Right atrium auricular region (tissue), 2 donors: ENCODE measurements at places on chromosomes 7 and 10.

GRCh38 chr7:33705333-33705833, 200.0 kb upstream of the BMPER start:
- no peak for DNase-seq

GRCh38 chr10:6499974-6500373, 80.1 kb downstream of the PRKCQ start:
- DNase-seq, result no peak

DNA sequence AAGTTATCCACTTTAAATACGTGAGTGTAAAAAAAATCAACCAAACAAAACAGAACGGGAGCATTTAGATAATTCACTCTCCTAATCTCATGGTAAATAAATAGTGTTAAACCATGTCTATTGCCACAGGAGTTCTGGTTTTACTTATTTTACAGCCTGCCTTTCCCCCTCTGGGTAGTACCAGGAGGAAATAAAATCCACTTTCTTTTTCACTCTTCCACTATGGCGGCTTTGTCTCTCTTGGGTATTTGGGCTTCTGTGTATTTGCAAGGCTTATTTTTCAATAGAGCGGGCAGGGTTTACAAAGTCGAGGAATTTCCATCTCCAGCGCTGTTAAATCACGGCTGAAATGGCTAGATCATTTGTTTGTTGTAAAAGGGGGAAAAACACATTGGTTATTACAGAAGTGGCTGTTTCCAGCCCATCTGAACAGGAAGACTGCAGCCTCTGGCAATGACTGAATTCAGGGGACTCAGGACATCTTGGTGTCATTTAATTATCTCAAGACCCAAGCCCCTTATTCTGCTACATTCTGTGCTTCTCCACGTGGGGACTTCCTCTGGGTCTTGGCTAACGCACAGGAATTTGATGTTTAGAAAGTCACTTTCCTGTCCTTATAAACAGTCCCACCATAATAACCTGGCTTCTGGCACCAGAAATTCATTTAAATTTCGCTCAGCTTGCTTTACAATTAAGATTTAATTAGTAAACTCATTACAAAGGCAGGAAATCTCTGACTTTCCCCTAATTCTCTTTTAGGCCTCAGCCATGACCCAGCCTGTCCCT, 323.9 kb downstream of the GATA3 start:
- no peak for DNase-seq

- no peak for DNase-seq
Observed at GRCh38 chr10:59997827-59998525, 91.6 kb upstream of the CCDC6 start.

DNA sequence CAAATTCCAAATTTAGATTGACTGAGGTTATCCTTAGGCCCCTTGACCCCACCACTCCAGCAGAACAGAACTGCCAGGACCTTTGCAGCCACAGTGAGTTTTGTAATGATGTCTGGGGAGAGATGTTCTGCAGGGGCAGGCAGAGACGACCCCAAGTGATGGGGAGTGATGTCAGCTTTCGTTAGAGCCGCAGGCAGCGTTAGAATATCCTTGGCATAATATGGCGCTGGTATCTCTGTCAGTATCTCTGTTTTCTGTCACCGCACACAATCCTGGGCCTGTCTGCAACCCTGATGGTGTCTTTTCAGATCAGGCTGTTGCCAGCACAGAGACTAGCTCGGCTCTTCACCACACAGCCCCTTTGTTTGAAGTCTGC, 1083.6 kb downstream of the KCNMA1 start:
- no peak for DNase-seq

- DNase-seq, result no peak
Observed at GRCh38 chr7:81280531-81280930, 361.7 kb upstream of the SEMA3C start.

- no peak for DNase-seq
Observed at GRCh38 chr7:24885305-24885704, 94.7 kb downstream of the OSBPL3 start.

DNA sequence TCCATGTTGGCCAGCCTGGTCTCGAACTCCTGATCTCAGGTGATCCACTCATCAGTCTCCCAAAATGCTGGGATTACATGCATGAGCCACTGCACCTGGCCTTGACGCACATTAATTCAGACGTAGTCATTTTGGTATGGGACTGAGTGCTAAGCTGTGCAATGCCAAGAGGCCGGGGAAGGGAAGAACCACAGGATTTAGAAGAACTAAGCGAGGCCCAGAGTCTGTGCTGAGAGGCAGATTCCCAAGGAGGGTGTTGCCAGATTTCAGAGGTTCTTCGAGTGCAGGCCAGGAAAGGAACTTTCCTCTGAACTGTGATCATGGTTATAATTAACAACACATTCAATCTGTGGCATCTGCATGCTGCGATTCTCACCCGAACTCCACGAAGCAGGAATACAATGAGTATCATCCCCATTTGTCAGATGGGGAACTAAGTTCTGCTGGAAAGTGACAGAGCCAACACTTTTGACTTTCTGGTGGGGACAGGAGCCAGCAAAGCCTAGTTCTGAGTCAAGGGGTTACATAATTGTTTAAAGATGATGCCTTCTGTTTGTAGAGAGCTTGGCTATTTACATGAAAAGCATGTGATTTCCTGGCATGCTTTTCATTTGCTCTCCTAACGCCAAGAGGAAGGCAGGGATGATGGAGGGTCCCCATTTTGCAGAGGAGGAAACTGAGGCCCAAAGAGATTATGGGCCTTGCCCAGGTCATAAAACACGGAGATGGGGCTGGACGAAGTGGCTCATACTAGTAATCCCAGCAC, 6.2 kb upstream of the ZAN start:
- DNase-seq, result no peak

DNA sequence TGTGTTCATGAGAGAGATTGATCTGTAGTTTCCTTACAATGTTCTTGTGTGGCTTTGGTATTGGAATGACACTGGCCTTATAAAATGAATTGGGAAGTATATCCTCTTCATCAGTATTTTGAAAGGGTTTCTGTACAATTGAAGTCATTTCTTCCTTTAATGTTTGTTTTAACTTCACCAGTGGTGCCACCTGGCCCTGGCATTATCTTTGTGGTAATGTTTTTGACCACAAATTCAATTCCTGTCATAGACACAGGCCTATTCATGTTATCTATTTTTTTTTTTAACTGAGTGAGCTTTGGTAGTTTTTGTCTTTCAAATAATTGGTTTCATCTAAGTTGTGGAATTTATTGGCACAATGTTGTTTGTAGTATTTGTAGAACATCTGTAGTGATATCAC, 127.7 kb downstream of the CDK14 start:
- no peak for DNase-seq

DNA sequence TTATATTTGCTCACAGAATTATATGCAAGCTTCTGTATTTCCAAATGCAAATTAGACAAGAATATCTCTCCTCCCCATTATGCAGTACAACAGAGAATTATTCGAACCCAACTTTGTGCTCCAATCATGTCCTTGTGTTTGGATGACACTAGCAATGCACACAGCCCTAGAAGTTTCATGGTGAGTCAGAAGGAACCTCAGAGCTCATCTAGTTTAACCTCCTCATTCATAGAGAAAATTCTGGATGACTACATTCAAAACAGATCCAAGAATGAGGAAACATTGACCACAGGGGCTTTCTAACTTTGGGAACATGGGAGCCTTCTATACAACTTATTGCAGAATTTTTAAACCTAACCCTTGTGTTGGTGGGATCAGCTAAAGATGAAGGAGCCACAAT, 12.8 kb upstream of the ARID5B start:
- no peak for DNase-seq

GRCh38 chr10:44466236-44466635, 81.3 kb upstream of the CXCL12 start:
- DNase-seq, result no peak

GRCh38 chr10:81179324-81179723, 641.6 kb downstream of the SH2D4B start:
- DNase-seq, result no peak

GRCh38 chr10:31520986-31521831, 202.2 kb downstream of the ZEB1 start:
- no peak for DNase-seq

GRCh38 chr7:91005024-91005423, 259.2 kb upstream of the FZD1 start:
- no peak for DNase-seq

- DNase-seq, result no peak
Observed at GRCh38 chr10:11261687-11262493, 244.2 kb downstream of the CELF2 start.

DNA sequence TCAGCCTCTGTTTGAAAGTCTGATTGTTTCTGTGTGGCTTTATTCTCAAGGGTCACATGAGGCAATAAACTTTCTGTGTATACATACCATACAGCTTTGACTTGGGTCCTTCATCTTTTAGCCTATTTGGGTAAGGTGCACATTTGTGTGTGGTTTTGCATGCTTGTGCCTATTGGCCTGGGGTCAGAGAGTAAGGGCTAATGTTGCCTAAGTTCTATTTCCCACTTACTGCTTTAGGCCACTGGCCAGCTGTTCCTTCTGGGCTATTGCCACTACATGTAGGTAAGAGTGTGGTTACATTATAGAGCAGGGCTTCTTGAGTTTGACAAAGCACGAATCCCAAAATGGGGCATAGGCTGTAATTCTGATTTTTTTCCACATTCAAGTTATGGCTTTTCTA, 21.8 kb downstream of the BBIP1 start:
- no peak for DNase-seq

GRCh38 chr7:91685544-91685943, 195.0 kb downstream of the MTERF1 start:
- DNase-seq, result no peak

GRCh38 chr10:17673471-17674061, 29.6 kb downstream of the STAM start:
- DNase-seq, result no peak

DNA sequence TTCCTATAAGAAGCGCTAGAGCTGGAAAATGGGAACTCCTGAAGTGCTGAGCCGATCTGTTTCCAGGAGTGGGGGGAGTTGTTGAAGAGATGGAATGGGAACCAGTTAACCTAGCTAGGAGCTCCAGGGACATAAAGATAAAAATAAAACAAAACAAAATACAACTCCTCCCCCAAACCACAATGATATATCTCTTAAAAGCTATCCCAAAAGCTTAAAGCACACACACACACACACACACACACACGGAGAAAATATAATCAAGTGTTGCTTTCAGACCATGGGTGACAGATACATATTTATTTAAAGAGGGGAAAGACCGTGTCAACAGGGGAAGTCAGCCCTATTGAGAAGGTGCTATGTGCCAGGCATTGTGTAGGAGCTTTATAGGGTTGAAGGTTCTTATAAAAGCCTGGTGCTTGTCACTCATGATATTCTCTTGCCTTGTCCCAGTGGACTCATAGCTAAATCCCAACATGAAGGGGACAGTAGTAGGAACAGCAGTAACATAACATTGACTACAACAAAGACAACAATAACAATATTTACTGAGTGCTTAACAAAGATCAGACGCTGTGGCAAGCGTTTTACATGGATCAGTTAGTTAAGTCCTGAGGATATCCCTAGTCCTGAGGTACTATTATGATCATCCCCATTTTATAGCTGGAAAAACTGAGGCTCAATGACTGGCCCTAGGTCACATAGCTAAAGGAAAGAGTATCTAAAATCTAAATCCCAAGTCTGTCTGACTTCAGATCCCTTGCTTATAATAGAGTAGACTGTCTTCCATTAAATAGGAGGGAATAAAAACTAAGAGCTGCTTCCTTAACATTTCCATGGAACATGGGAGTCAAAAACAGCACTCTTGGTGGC, 115.5 kb downstream of the SPAG6 start:
- DNase-seq, result no peak

GRCh38 chr7:36638140-36638539, 86.2 kb downstream of the AOAH start:
- DNase-seq, result no peak

DNA sequence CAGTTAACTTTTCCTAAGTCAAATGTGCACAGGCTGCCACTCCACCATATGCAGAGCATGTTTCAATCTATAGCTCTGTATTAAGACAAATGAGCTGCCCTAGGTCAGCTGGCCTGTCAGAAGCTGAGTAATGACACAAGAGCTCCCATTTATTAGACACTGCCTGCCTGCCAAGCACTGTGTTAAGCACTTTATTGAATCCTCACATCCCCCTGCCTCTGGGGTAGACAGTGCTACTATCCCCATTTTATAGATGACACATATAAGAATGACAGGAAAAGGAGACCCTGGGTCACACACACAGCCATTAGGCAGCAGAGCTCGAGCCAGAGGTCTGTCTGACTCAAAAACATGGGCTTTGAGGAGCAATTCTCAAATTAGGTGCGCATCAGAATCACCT, 179.8 kb upstream of the PDE1C start:
- DNase-seq, result no peak

DNA sequence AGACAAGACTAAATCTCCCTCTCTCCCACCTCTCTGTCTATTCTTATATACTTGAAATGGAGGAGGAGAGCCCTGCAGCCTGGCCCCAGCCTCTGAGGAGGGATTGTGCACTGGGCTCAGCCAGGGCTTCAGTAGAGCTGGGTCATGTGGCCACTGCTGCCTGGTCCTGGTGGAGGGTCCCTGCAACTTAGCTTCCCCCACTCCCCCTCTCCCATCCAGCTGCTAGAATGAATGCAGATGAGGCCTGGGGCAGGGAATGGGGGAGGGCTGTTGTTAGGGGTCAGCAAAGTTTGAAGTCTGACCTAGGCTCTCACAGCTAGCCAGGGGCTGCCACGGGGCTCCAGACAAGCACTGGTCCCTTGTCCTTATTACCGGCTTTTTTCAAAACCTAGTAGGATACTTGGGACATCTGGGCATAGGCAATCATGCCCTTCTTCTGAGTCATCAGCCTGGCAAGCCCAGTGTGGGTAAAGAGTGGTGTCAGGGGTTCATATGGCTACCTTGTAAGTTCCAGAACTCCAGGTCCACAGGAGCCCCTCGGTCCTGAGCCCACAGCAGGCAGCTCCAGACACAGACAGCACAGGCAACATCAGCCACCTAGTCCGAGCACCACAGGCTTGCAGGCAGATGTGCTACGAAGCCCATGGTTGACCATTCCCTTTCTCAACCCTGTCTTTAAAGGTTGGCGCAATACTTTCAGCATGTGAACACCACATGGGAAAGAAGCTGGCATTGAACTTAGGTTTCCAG, 12.8 kb upstream of the CXCL12 start:
- peak; percentile 28 for DNase-seq

- no peak for DNase-seq
Observed at GRCh38 chr7:85681241-85681640, 494.4 kb upstream of the SEMA3D start.

- no peak for DNase-seq
Observed at GRCh38 chr10:51139176-51139575, 64.9 kb downstream of the PRKG1 start.

DNA sequence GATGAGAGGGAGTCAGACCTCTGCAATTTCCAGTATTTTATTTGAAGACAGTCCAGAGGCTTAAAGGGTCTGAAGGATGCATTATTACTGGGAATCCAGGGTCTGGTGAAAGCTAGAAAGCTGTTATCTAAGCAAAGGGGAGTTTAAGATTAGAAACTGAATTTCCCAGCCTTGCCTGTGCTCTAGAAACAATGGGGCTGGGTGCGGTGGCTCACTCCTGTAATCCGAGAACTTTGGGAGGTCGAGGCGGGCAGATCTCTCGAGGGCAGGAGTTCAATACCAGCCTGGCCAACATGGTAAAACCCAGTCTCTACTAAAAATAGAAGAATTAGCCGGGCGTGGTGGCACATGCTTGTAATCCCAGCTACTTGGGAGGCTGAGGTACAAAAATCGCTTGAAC, 71.5 kb upstream of the ANLN start:
- no peak for DNase-seq

GRCh38 chr10:10911035-10911434, 106.6 kb upstream of the CELF2 start:
- no peak for DNase-seq
